Activated CD8-positive, alpha-beta memory T cell treated with anti-CD3 and anti-CD28 coated beads for 48 hours (primary cell): ENCODE measurements at places on chromosomes 16 and 17.

- no peak for DNase-seq
Measured at GRCh38 chr16:14199199-14199598, 128.1 kb downstream of the MRTFB start.

DNA sequence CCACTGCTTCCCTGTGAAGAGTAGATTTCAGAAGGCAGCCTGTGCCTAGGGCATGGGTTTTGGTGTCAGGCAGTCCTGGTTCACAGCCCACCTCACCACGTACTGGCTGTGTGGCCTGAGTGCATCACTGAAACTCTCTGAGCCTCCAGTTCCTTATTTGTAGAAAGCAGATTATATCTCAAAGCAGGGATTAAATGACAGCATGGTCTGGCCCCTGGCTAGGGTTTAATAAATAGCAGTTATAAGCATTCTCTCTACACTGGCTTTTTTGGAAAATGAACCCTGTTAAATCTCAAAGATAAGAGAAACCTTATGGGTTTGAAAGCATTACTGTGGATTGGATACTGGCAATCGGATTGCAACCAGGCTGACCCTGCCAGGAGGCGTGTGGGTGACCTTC lies 2.9 kb upstream of the MT1M start:
- no peak for DNase-seq

DNA sequence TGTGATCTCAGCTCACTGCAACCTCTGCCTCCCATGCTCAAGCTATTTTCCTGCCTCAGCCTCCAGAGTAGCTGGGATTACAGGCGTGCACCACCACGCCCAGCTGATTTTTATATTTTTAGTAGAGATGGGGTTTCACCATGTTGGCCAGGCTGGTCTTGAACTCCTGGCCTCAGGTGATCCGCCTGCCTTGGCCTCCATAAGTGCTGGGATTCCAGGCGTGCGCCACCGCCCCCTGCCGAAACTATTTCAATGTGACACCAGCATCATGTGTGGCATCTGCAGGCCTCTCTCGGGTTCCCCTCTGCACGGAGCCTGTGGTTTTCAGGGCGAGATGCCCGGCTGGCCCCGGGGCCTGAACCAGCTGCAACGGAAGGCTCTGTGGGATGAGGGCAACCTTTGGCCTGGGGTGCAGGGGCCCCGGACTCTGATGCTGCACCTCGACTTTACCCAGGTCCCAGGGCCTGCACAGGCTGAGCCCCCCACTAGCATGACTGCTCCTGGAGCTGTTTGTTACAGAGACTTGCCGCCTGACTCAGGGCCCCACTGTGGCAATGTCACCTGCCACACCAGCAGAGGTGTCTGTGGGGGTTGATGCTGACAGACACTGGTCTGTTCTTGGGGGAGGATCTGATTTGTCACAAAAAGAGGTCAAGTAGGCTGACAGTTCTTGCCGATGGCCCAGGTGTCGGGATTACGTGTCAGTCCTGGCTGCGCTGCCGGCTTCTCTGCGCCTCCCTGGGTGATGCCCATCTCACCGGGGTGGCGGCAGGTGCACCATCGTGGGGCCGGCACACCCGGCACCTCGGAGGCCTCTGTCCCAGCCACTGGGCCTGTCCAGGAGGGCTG lies 8.6 kb upstream of the TEX19 start:
- DNase-seq: no peak

DNA sequence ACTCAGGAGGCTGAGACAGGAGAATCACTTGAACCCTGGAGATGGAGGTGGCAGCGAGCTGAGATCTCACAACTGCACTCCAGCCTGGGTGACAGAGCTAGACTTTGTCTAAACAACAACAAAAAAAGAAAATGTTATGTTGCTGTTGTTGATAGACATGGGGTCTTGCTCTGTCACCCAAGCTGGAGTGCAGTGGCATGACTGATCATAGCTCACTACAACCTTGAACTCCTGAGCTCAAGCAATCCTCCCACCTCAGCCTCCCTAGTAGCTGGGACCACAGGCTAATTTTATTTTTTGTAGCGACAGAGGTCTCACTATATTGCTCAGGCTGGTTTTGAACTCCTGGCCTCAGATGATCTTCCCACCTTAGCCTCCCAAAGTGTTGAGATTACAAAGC lies 20.0 kb downstream of the FBXO47 start:
- no peak for DNase-seq

GRCh38 chr17:21170809-21171208 lies 43.2 kb downstream of the TMEM11 start:
- no peak for DNase-seq

GRCh38 chr16:86823125-86823524 lies 244.8 kb downstream of the FOXL1 start:
- DNase-seq: no peak

DNA sequence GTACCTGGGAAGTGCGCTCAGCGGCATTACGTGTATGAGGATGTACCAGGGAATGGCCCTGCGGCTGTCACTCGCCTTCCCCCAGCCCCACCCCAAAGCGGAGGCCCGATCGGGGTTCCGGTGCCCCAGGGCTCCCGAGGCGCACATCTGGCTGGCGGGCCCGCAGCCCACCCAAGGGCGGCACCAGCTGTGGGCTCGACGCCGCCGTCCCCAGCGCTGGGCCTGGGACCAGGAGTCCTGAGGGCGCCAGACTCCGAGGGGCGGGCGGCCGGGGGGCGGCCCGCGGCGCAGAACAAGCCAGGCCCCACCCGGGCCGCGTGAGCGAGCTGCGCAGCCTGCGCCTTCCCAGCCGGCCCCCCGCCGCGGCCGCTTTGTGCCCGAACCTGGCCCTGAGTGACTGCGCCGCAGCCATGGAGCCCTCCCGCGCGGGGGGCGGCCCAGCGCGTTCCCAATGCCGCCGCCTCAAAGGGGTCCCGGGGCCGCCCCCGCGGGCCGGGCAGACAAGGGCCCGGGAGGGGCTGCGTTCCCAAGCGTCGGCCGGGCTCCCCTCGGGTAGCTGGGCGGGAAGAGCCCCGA lies 17.4 kb downstream of the ZNF423 start:
- no peak for DNase-seq

DNA sequence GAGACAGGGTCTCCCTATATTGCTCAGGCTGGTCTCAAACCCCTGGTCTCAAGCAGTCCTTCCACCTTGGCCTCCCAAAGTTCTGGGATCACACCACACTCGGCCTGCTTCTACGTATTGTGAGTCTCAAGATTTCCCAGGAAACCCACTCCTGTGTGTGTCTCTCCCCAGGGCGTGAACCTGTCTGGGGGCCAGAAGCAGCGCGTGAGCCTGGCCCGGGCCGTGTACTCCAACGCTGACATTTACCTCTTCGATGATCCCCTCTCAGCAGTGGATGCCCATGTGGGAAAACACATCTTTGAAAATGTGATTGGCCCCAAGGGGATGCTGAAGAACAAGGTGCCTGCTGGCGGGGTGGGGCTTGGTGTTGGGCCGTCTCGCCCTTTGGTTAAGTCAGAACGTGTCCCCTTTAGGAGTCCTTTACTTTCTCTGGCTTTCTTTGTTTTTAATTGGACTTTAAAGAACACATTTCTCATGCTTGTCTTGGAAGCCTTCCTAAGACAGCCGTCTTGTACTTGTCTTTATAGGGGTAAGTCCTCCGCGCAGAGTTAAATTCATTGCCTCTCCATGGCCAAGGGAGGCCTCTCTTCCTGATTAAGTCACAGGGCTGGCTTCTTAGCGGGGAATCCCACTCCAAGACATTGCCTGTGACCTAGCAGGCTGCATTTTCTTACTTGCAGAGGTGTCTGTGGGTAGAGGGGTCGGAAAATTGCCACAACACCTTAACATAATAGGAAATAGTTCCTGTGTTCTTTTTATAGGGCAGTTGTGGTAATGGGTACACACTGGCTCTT lies 136.4 kb downstream of the ABCC6 start:
- no peak for DNase-seq

- DNase-seq: no peak
Measured at GRCh38 chr17:50495918-50496317, 12.3 kb upstream of the MYCBPAP start.
